ENCODE measurements at places on chromosomes 2 and 18.

GRCh38 chr2:105498281-105498846 is 99.5 kb upstream of the FHL2 start:
- DNase-seq, result no peak

DNA sequence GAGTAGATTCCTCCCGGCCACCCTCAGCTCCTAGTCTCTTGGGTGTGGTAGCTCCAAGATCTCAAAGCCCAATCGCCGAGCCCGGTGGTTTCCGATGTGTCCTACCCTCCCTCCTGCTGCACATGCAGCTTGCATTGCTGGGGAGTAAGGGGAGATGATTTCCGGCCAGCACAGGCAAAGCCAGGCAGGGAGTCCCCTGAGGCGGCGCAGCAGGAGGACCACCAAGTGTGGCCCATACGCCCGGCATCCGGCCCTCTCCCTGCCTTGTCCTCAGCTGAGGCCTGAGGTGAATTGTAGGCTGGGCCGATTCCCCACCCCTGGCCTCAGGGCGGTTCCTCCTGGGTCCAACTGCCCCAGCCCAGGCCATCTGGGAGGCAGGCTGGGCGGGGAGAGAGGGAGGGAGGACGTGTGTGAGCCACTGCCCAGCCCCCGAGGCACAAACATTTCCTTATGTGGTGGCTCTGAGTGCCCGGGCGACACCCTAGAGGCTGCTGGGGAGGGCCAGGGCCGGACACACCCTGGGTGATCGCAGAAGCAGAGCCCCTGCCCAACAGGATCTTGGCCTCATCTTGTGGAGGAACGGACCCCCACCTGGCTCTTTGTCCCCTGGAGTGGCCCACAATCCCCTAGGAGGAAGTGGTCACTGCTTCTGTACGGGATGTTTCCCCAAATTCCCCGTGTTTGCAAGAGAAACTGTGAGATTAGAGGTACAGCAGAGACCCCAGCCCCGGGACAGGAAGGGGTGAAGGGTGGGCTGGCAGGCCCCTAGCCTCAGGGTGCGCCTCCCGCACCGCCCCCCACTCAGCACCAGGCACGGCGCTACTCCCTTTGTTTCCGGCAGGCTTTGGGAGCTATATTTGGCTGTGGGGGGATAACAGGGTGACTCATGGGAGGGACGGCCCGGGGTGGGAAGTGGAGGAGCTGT is 41.9 kb upstream of the PTMA start:
- no peak for DNase-seq

GRCh38 chr18:79396431-79397246 is 909 bp downstream of the NFATC1 start:
- DNase-seq, result no peak

- DNase-seq, result no peak
Observed at GRCh38 chr2:189253836-189254235, 74.3 kb upstream of the COL5A2 start.

DNA sequence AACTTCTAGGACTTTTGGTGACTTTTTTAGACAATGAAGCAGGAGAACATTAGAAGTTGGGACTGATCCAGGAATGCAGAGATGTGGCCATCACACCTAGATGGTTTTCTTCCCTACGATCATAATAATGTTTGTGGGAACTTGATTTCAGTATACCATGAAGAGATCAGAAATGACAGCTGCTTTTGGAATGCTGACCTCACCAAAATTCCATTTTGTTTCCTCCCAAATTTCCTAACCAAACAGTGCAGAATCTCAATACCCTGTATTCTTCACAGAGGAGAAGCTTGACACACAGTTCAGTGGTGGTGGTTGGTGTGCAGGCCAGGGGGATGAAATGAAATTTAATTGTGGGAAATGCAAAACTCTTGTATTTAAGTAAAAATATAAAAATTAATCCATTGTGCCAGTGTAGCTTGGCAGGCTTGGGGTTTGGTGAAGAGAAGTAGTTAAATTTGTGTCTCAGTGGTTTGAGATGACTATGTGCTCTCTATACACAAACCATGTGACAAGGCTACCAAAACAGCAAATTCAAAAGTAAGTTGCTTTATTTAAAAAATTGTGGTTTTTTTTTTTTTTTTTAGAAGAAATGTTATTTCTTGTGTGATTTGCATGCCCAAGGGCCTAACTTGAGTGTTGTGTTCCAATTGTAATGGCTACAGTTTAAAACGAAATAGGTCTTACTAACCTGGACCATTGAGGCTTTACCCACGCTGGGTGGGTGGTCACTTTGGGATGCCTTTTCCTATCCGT is 252.4 kb downstream of the LPIN1 start:
- no peak for DNase-seq

- DNase-seq, result no peak
Observed at GRCh38 chr18:44342946-44343345, 337.7 kb upstream of the SETBP1 start.

GRCh38 chr2:17476830-17477229 is 41.4 kb downstream of the RAD51AP2 start:
- DNase-seq, result no peak

DNA sequence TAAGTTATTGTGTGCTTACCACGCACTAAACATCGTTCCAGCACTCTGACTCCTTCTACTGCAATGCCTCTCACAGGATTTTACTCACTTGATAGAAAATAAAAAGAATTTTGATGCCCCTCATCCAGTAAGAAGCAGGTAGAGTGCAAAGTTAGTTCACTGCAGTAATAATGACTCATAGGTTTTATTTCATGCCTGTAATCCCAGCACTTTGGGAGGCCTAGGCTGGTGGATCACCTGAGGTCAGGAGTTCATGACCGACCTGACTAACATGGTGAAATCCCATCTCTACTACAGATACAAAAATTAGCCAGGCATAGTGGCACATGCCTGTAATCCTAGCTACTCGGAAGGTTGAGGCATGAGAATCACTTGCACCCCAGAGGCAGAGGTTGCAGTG is 190.6 kb downstream of the RAD51AP2 start:
- DNase-seq, result no peak

GRCh38 chr2:46337208-46337994 is 40.2 kb downstream of the EPAS1 start:
- DNase-seq, result no peak

GRCh38 chr18:48819781-48820482 is 130.8 kb downstream of the SMAD7 start:
- DNase-seq, result no peak

- DNase-seq, result no peak
Observed at GRCh38 chr2:223523551-223524001, 78.6 kb downstream of the SCG2 start.

DNA sequence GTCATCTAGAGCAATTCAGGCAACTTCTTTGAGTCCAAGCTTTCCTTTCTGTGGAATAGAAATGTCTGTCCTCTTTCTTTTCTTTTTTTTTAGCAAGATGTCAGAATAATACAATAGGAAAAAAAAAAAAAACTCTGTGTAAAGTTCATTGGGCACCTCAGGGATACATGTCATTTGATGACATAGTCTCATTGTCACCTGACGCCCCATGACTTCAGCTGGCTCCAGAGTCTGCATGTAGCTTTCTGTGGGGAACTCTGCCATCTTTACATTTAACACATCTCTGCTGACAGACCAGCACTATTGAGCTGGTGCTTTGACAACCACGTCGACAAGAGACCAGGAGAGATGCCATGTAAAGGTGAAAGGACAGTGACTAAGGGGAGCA is 172.5 kb upstream of the KLF7 start:
- DNase-seq, result no peak

GRCh38 chr2:118747066-118747465 is 100.4 kb downstream of the EN1 start:
- DNase-seq, result no peak

GRCh38 chr2:120485096-120485495 is 139.2 kb downstream of the INHBB start:
- no peak for DNase-seq

GRCh38 chr2:167114018-167114417 is 225.7 kb downstream of the XIRP2 start:
- DNase-seq, result no peak

DNA sequence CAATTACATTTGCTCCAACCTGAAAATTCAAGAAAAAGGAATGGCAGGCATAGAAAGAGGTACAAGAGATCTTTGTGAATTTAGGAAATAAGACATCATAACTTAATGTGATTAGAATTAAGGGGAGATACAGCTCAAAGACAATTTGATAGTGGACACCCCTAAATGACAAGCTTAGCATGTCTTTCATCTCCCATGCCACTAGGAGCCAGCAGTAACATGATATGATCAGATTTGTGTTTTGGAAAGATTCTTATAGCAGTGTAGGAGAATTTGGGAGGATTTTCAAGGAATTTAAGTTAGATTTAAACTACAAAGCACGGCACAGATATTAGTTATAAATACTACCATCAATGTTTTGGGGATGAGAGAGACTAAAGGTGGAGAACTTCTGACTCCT is 340.8 kb downstream of the RDH14 start:
- no peak for DNase-seq

DNA sequence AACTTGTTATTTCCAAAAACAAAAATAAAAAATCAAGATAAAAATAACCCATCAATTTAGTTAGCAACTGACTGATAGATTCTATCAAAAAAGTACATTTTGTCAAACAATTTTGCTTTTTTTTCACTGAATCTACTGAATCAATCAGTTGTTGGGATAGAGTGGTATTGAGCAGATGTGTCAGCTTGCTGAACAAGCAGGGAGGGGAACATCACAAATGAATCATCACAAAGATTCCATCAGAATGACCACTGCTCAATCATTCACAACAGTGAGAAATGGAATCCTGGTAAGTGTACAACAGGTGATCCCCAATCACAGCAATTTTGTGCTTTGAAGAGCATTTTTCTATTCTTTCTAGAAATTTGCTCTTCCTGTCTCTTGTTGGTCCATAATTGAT is 12.3 kb upstream of the SLC14A2 start:
- no peak for DNase-seq

GRCh38 chr2:82853299-82853698 is 1605.8 kb downstream of the SUCLG1 start:
- no peak for DNase-seq

DNA sequence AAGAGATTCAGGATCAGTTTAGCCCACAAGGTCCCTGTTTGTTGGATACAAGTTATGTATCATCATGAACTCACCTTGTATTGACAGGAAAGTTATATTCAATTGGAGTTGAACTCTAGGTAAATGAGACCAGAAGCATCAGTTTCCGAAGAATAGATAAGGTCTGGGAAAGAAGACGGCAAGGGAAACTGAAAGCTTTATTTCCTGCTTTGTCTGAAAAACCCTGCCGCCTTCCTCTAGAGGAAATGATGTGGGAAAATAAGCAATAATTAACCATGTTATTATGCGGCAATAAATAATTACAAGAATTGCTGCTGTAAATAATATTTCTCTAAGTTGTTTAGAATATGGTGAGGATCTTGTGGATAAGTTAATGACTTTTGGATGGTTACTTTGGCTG is 32.0 kb downstream of the LPIN1 start:
- no peak for DNase-seq

All from natural killer cell (primary cell).